ENCODE measurements at places on chromosomes 2 and 18.

GRCh38 chr2:150705767-150706166 is 218.3 kb upstream of the RND3 start:
- no peak for DNase-seq

- DNase-seq = no peak
Observed at GRCh38 chr18:45551142-45551815, 64.0 kb upstream of the SLC14A2 start.

DNA sequence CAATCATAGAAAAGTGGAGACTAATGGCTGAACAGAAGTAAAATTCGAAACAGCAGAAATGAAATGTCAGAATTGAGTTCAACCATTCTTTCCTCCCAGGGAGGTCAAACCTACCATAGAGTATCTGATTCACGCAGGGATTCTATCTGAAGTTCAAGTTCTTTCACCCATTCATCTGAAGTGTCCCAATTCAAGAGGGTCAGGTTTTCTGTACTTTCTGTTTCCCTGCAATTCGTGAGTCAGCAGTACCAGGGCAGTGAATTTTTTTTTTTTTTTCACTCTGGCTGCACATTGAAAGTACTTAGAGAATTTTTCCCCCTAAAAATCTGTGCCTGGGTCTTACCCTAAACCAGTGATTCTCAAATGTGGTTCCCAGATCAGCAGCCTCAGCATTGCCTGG is 40.9 kb upstream of the CCDC88A start:
- DNase-seq = peak; percentile 34

- no peak for DNase-seq
Observed at GRCh38 chr2:236853585-236854051, 232.1 kb upstream of the COPS8 start.

DNA sequence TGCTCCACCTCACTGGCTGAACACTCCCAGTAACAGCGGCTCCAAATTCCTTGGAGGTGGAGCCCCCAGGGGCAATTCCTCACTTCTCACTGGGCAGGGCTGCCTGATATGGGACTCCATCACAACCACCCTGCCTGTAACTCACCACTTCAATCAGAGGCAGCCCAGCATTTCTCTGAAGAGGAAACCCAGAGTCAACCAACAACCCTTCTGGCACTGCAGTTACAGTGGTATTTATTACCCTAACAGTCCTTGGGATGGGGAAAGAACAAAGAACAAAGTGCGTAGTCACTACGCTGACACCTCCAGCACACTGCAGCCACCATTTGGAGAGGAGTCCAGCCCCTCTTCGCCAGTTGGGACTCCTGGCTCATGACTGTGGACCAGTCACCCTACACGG is 85.7 kb upstream of the GALNT13 start:
- no peak for DNase-seq

DNA sequence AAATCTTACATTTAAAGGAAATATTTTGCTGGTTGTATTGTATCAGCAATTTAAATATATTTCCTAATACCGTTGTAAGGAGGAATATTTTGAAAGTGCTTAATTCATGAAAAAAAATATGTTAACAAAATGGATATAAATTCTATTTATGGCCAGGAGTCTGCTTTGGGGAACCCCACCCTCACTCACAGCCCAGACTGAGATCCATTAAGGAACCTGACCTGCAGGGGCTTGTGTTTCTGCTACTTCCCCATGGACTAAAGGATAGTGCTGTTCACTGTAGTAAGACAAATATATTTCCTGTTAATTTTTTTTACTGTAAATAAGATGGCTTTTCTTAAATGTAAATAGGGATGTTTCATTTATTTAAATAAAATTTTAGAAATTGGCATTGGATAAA is 221.9 kb upstream of the COL3A1 start:
- no peak for DNase-seq

DNA sequence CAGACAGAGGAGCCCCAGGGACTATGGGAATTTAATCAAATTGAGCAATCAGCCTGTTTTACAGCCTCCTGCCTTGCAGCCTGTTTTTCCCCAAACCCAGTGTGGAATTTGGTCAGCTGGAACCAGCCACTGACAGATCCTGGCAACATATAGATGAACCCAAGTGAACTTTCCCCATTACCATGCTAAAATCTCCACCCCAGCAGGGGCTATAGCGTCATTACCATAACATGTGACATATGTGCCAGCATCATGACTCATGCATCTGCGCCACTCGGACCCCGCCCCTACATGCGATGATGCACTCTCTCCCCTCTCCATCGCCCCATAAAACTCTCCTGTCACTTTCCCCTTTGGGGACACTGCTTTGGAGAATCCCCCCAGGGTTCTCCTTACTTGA is 17.3 kb upstream of the FEZ2 start:
- no peak for DNase-seq

DNA sequence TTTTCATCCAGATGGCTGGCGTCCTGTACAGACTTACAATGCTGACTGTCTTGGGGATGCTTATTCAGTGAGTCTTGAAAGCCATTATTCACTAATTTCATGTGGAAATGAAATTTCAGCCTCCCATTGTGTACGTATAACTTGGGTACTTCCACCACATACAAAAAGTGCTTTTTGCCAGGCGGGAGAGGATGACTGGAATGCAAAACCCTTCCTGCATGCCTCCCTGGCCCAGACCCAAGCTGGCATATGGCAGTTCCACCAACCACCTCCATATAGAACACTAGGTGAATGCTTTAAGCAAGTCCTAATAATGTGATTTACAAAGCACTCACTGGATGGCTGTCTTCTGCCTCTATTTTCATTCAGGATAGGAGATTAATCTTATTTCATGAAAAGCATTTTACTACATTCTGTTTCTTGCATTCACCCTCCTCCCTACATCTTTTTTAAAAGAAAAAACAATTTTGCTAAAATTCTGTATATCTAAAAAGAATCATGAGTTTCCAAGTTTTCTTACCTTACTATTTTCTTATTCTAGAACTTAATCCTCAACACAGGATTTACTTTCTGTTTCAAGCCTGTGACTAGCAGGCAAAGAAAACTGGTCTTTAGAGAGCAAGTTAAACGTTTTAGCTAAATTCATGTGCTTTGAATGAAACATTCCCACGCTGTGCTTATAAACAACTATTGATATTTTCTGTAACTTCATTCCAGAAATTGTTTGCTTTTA is 327.6 kb downstream of the NCKAP5 start:
- peak; percentile 26 for DNase-seq

GRCh38 chr2:101828257-101828656 is 130.8 kb downstream of the MAP4K4 start:
- DNase-seq = no peak

GRCh38 chr18:57025540-57025939 is 121.3 kb upstream of the BOD1L2 start:
- peak; percentile 19 for DNase-seq

DNA sequence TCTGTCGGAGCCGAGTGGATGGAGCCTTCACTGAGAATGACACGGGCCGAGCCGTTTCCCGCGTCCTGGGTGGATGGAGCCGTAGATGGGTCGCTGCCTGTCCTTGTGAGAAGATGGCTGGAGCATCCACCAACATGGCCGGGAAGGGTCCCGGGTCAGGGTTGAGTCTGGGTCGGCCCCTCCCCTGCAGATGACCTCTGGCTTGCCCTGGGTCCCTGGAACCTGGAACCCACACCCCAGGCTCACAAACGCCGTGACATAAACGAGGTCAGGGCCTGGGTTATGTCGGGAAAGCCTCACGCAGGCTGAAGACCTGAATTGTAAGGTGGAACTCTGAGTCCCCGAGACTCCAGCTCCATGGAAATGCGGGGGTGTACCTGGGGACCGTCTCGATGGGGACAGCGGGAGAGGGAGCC is 94.9 kb downstream of the NFATC1 start:
- no peak for DNase-seq

DNA sequence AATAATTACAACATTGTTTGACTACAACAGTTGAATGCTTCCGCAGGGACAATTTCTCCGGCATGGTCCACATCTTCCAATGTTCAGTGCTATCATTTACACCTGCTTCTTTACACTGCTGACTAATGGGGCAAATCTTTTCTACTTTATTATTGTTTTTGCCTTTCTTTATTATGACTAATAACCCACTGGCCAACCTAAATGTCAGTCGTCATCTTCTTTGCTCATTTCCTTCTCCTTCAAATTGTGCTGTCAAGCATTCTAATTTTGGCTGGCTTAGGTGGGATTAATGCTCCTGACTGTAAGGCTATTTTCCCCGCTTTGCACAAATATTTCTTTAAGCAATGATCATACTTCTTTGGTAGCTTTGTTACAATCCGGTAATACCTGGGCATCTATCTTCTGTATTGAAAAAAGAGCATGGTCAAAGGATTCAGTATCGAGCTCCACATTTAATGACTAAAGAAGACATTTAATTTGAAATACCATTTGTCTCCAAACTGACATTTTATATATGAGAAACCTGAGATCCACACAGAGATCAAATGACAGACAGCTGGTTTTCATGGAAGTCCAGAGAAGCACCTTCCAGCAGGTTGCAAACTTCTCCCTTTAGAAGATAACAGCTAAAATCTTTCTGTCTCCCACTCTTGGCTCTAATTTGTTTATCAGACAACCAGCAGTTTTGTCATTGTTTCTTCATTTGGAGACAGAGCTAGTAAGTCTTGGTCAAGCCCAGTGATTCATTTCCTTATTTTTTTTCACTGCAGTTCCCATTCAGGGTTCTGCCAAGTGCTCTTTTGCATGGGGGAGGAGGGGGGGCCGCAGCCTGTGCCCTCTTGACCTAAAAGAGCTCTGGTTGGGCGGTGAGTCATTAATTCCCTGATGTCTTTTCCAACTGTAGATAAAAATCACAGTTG is 132.9 kb downstream of the SOCS6 start:
- peak; percentile 98 for DNase-seq

- DNase-seq = no peak
Observed at GRCh38 chr2:59684116-59684770, 869.2 kb downstream of the BCL11A start.

GRCh38 chr2:63788071-63788470 is 53.6 kb upstream of the UGP2 start:
- DNase-seq = peak; percentile 87

DNA sequence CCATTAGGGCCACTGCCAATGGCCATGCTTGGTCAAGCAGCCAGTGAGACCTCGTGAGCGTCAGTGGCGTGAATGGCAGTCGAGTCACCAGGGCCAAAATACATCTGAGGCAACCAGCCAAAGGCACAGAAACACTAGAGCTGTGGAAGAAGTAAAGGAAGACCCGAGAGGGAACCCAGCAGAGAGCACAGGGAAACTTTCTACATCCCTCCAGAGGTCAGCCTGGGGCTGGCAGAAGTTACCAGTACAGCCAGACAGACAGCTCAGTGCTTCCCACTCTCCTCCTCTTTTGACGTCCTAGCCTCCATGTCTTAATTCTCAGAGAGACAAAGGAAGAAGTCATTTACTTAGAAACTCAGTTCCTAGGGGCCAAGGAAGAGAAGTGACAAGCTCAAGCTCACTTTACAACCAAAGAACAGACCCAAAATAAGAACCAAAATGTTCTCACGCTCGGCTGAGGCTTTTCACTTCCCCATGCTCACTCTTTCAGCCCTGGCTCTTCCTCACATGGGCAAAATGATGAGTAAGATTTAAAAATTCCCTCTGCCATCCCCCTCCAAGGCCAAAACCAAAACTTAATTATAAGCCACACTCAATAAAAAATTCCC is 8.7 kb downstream of the CYRIA start:
- DNase-seq = no peak

GRCh38 chr2:235851828-235852525 is 316.2 kb downstream of the GBX2 start:
- no peak for DNase-seq

DNA sequence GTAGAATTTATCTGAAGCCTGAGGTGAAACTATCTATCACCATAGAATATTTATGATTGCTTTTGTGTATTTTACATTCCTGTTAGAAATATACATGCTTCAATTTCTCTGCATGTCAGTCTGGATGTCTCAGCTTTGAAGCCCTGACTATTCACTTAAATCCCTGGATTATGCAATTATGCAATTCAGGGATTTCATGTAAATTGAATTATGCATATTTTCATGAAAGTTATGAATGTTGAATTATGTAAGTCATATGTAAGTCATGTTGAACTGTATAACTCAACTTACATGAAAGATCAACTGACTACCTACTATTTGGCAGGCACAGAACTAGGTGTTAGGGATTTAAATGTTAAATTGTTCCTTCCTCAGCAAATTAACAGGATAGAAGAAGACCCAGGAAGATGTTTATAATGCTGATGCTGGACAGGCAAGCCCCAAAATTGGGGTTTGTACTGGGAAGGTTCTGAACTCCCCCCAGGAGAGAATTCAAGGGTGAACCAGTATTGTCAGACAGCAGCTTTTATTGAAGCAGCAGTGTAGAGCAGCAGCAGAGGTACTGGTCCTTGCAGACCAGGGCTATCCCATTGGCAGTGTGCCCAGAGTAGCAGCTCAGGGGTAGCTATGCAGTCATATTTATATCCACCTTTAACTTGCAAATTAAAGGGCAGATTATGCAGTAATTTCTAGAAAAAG is 236.5 kb downstream of the ZNF804A start:
- DNase-seq = peak; percentile 3

GRCh38 chr2:70516596-70516995 is 37.0 kb downstream of the TGFA start:
- no peak for DNase-seq

DNA sequence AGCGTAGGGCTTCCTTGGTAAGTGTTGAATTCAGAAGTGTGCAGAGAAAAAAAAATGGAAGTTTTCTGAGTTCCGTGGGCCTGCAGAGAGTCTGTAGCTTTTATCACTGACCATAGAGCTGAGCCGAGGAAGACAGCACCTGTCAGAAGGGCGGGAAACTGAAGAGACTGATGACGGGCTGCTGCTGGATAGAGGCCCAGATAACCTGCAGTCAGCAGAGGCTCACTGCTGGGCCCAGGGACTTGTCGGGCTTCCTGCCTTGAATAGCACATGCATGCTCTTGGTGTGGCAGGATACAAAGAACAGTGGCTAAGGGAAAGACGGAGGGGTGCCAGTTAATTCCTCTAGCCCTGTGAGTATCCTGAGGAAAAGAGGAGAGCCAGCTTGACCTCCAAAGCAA is 166.4 kb downstream of the MGAT5 start:
- DNase-seq = no peak

DNA sequence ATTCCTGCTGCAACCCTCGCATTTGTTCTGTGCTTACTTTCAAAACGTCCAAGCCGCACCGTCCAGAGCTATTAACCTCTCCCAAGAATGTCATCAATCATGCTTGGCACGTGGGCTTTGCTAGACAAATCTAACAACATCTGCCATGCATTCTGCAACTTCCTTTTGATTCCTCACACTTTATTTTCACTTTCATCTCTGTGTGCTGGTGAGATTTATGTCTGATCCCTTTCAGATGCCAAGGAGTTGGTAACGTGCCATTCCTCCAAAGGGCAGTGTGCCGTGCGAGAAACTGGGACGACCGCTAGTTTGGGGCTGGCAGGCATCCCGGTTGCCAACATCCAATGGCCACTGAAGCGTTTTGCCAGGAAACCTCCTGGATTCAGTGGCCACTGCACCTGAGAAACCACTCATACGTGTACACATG is 230.0 kb upstream of the PARD3B start:
- DNase-seq = peak; percentile 31

- peak; percentile 60 for DNase-seq
Observed at GRCh38 chr2:83022631-83023210, 1436.4 kb downstream of the SUCLG1 start.

Measured in fibroblast of lung (primary cell).